ENCODE measurements at places on chromosomes 11 and 22.

DNA sequence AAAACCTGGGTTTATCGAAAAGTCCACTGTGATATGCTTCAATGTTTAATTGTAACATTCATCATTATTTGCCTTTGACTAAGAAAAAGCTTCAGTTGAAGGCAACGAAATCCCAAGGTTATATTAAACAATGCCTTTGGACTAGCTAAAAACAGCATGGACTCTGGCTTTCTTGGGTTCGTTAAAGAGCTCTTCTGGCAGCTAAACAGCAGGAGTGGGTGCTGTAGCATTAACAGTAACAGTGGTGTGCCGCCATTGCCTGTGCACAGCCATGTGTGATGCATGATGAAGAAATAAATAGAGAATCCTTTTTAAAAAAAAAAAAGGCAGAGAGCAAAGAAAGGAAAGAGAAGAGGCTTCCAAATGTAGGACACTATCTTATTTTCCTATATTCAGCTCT lies 406.6 kb upstream of the FAT3 start:
- DNase-seq, result no peak

GRCh38 chr22:17117890-17118289 lies 3.3 kb downstream of the TMEM121B start:
- no peak for DNase-seq

DNA sequence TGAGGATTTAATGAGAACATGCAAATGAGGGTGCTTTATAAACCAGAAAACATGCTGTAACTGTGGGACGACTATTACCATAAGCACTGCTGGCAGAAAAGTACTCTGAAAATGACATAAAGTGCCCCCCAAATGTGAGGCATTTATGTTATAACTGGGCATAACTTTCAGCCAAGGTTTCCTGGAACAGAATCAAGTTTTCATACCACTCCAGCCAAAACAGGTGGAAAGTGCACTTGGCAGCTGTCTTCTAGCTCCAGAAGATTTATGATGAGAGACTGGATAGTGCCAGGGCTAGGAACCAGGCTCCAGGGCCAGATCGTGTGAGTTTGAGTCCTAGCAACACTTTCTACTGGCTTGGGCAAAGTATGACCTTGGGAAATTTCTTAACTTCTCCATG lies 339.2 kb downstream of the TENM4 start:
- DNase-seq, result no peak

DNA sequence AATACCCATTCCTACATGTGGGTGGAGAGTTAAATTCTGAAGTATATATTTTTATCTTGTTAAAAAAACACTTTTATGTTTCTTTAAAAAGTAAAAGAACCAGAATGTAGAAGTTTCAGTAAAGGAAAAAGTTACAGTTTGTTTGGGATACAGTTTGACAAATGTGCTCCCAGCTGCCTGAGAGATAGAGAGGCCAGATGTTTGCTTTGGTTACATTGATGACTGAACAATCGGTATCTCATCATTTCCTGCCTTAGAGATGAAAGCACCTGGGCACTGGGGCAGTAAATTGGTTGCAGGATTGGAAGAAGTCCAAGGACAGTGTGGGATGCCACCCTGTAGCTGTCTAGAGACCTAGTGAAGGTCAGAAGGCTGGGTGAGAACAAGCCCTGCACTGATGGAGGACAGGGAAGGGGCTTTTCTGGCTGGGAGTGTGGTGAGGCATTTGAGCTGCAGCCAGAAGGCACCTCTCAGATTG lies 16.6 kb downstream of the MED15 start:
- DNase-seq, result no peak

GRCh38 chr11:123474994-123475393 lies 44.9 kb downstream of the GRAMD1B start:
- DNase-seq, result no peak

DNA sequence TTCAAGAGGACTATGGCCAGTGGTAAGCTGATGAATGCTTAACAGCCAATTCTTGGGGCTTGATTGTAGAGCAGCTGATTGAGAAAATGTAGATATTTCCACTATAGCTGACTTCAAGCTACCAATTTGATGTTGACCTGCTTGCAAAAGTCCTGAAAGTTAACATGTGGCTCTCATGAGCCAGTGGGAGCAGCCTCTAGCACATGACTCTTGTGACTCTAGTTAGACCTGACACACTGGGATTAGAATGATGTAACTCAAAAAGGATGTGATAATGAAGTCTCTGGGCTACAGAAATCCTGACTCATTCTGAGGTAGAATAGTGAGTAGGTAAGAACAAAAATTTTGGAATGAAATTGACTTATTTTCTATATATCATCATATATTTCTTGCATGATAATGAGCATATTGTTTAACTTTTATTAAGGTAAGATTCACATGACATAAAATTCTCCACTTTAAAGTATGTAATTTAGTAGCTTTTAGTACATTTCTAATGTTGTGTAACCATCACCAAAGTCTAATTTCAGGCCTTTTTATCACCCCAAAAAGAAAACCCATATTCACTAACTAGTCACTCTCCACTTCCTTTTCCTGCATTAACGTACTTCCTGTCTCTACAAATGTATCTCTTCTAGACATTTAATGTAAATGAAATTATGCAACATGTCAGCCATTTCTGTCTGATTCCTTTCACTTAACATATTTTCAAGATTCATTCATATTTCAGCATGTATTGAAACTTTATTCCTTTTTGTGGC lies 16.1 kb upstream of the OR52H1 start:
- no peak for DNase-seq

DNA sequence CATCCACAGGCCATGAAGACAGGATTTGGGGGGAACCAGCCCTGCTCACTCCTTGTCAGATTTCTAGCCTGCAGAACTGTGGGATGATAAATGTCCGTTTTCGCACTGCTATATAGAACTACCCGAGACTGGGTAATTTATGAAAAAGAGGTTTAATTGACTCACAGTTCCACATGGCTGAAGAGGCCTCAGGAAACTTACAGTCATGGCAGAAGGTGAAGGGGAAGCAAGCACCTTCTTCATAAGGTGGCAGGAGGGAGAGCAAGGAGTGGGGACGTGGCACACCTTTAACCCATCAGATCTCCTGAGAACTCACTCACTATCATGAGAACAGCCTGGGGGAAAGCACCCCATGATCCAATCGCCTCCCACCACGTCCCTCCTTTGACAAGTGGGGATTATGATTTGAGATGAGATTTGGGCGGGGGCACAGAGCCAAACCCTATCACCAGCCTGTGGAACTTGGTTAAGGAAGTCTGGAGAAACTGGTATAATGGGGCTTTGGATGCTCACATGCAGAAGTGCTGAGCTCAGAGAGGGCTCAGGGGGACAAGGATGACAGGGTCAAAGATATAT lies 50.7 kb downstream of the MYEOV start:
- DNase-seq, result no peak

GRCh38 chr22:25388866-25389540 lies 169.6 kb downstream of the CRYBB2 start:
- no peak for DNase-seq

DNA sequence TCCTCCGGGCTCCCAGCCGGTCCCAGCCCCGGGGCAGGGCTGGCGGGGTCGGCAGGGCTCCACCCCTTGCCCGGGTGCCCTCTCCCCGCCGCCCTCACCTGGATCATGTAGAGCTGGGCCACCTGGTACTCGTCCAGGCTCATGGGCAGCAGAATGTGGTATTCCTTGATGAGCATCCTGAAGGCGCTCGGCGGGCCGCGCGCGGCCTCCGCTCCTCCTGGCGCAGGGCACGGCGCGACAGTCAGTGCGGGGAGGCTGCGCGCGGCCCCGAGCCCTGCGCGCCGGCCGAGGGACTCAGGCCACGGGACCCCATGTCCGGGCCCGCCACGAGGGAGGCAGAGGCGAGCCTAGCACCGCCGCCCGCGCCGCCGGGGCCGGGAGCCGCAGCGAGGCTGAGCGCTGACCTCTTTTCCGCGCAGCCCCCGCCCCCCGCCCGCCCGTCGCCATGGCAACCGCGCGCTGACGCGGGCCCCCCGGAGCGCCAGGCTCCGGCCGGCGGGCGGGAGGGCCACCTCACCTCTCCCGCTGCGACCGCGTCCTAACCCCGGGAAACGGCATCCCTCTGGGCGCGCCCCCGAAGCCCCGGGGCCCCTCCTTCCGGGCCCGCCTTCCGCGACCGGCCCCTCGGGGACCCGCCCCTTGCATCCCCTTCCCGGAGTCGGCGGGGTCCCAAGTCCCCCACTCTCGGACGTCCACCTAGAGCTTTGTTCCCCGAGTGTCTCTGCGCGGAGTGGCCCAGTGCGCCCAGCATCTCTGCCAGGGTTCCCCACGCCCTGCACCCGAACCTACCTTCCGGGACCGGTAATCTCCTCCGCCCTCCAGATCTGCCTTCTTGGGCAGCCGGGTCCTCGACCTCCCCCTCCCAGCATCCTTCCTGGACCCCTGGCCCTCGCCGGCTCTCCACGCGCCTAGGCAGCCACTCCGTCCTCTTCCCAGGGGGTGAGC lies 886 bp downstream of the PITPNM1 start:
- DNase-seq, result no peak

Measured in activated naive CD4-positive, alpha-beta T cell treated with anti-CD3 and anti-CD28 coated beads, Interleukin-2, amount 50 U/mL, for 16 hours (primary cell).